Activated T-cell treated with anti-CD3 and anti-CD28 coated beads, Interleukin-2, amount 50 U/mL, for 4 hours (primary cell): ENCODE measurements at places on chromosomes 11 and 22. TPM values are rescaled to one million over a fixed set of nuclear protein-coding genes. Genes with fewer than 3 reads are reported as not detected.

OR6T1 gene
- not detected for total RNA-seq

PHLDA2 gene
- total RNA-seq: 8.6 TPM

CCDC88B gene
- 97.9 TPM for total RNA-seq

MUC5AC gene
- total RNA-seq: under 0.01 TPM

PGA5 gene
- not detected for total RNA-seq

CTSF gene
- 0.63 TPM for total RNA-seq

GTSE1 gene
- total RNA-seq: 2.7 TPM

TOM1 gene
- 20.5 TPM for total RNA-seq

ART1 gene
- total RNA-seq: not detected

GGTLC2 gene
- not detected for total RNA-seq

RIMBP3C gene
- total RNA-seq: not detected

CLTCL1 gene
- 0.33 TPM for total RNA-seq

IFITM10 gene
- total RNA-seq: 0.53 TPM

TSPAN18 gene
- total RNA-seq: 2.0 TPM

BATF2 gene
- total RNA-seq: not detected

MTMR2 gene
- total RNA-seq: 54.1 TPM

CEP126 gene
- total RNA-seq: 0.63 TPM

PRRG4 gene
- 0.56 TPM for total RNA-seq

ZNF280B gene
- 2.6 TPM for total RNA-seq

ABCC8 gene
- not detected for total RNA-seq
